ENCODE measurements at places on chromosomes 5 and 9. TPM values are rescaled to one million over a fixed set of nuclear protein-coding genes. Genes with fewer than 3 reads are reported as not detected.

- DNase-seq = no peak
These were observed 6.8 kb upstream of the SPTLC1 start for GRCh38 chr9:92122061-92122460.

The PRELID1 gene
- 90.8 TPM for total RNA-seq

The CMYA5 gene
- total RNA-seq = 6.1 TPM

The INSL6 gene
- 0.47 TPM for total RNA-seq

DNA sequence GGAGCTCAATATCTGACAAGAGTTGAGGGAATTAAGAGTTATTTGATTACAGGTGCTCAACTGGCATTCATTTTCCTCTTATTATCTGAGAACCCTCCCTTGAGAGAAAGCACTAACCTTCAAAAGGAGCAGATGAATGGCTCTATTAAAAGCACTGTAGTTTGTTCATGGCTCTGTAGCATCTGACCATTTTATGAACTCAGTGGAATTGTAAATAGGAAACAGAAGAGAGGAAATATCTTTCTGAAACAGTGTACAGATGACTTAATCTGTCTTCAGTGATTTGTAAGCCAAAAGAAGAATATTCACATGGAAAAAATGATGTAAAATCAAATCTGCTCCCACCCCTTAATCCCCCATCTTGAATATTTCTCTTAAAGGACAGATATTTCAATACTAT is 810.4 kb upstream of the GRAMD2B start:
- DNase-seq = no peak
